ENCODE measurements at places on chromosomes 12 and 14.

- DNase-seq: no peak
Measured at GRCh38 chr12:32155041-32155440, 48.4 kb downstream of the BICD1 start.

GRCh38 chr14:51581017-51581881 lies 70.5 kb upstream of the FRMD6 start:
- DNase-seq: no peak

DNA sequence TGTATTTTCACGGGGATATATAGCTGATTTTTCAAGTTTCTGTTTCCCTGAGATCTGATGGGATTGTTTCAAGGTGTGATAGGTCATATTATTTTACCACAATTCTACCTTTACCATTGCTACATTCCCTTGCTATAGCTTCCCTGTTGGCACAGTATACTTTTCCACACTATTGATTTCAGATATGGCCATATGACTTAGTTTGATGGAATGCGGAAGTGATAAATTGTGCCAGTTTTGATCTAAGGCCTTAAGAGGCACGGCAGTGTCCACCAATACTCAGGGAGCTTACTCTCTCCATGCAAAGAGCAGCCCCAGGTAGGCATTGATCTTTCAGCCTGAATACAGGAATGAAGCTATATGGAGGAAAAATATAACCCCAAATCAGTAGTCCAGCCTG lies 315.7 kb downstream of the SLC16A7 start:
- no peak for DNase-seq

DNA sequence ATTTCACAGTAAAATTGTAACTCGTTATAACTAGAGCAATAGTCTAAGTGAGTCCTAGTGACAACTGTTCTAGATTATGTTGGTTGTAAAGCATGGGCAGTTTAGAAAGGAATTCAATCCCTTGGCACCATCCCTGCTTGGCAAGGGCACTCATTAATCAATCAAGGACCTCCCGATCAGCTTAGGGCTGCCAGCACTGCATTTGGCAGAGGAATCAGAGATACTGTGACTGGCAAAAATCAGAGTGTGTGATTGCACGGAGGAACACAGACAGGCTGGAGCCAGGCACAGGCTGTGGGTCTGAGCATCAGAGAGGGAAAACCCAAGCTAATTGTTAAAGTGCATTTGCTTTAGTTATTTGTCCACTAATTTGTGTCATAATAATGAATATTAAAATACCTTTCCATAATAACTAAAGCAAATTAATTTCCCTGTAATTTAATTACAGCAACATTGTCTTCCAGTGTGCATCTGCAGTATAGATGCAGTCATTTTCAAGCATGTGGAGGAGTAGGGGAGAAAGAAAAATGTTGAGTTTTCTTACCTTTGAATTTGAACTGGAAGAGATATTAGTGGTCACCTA lies 3.2 kb upstream of the EGLN3 start:
- DNase-seq: no peak

DNA sequence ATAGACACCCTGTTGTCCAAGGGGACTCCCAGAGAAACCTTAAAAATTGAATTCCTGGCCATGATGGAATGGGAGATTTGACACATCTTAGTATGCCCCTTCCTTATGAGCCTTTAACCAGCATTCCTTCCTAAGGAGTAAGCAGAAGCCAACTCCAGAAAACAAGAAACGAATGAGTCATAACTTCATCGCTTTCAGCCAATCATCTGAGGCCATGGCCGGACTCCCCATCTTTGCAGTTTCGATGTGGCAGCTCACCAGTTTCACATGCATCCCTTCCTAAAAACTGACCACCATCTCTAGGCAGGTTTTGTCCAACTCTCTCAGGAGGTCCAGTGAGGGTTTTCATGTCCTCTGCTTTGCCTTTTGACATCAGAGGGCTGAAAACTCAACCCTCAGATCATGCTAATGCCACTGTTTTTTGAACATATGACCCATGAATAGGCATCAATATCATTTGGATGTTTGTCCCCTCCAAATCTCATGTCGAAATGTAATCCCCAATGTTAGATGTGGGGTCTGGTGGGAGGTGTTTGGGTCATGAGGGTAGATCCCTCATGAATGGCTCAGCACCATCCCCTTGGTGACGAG lies 19.9 kb downstream of the DAAM1 start:
- no peak for DNase-seq

GRCh38 chr12:26156201-26156871 lies 31.5 kb upstream of the BHLHE41 start:
- no peak for DNase-seq

GRCh38 chr14:82094829-82095345 lies 561.2 kb upstream of the SEL1L start:
- DNase-seq: no peak

- no peak for DNase-seq
Measured at GRCh38 chr14:105877645-105878044, 351.3 kb downstream of the TMEM121 start.

DNA sequence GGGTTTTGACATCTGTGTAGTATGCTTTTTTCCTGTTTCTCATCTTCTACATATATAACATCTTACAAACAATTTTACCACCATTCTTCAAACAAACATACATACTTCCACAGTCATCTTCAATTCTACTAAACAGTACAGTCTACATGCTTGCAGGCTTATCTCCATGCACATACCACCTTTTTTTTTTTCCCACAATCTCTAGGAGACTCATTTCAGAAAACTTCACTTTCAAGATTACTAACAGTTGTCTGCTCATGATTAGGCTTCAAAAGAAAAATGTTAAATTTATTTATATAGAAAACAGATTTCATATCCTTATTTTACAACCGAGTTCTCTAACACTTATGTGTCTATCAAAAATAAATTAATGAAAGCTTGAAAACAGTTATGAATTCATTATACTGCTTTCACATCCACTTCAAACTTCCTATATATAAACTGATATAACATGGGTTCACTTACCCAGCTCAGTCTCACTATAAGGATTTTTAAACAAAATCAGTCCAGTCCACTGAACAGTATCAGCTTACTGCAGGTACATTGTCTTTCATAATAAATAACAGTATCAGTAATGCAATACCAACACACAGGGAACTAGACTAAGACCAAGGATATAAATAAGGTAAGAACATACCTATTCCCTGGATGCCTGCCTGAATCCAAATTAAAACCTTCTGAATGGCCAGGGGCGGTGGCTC lies 42.5 kb downstream of the LRP6 start:
- DNase-seq: no peak

- DNase-seq: no peak
Measured at GRCh38 chr12:120774169-120774916, 48.7 kb downstream of the ACADS start.

- DNase-seq: no peak
Measured at GRCh38 chr14:74281069-74281468, 21.7 kb downstream of the ABCD4 start.

GRCh38 chr14:104515811-104516780 lies 63.5 kb upstream of the C14orf180 start:
- DNase-seq: no peak

Data from CD8-positive, alpha-beta memory T cell (primary cell).